Foreskin keratinocyte (primary cell): ENCODE measurements at places on chromosomes 16 and 17.

DNA sequence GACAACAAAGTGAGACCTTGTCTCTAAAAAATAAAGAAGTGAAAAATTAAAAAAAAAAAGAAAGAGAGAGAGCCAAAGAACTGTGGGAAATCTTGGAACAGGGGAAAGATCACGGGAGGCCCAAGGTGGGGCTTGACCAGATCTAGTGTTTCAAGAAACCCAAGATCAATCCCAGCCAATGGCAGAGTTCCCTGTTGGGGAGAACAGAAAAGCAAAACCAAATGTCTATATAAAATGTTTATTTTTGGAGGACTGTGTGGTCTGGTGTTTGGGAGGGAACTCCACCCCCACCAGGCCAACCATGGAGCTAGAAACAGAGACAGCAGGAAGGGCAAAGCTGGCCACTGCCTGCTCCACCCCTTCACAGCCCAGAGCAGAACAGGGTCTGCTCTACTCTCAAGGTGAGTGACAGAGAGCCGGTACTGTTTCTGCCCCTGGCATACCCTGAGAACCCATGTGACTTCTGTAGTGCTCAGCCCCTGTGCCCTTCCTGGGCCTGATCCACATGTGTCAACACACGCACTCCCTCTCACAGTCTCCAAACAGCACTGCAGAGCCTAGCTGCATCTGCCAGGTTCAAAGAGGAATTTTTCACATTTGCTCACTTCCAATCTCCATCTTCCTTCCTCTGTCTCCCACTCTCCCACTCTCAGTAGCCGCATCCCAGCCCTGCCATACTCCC, 3.7 kb downstream of the TMEM101 start:
- no peak for DNase-seq

DNA sequence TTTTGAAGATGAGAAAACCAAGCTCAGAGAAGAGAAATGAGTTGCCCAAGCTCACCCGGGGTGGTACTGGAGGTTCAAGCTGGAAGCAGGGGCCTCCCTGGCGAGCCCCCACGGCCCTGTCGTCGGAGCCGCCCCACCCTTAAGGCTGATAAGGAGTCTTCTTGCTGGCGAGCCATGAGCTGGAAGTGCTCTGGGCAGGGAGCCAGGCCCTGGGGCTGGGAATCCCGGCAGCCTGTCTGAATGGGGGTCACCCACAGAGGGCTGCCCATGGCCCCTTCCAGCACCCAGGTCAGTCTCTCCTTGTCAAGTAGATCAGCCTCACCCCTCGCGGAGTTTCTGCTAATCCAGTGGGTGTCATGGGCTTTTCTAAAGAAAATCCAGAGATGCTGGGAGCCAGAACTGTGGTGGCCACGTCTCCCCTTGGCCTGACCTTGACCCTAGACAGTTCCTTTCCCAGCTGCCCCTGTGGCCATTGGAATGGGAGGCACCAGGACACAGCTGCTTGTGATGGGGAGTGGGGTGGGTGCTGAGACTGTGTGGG, 1.2 kb upstream of the P2RX1 start:
- DNase-seq = no peak

- DNase-seq = no peak
Measured at GRCh38 chr17:16199093-16199492, 16.2 kb downstream of the NCOR1 start.

- DNase-seq = no peak
Measured at GRCh38 chr16:529012-529575, 1.6 kb downstream of the CAPN15 start.

- no peak for DNase-seq
Measured at GRCh38 chr17:68089881-68090280, 54.3 kb downstream of the KPNA2 start.

- DNase-seq = no peak
Measured at GRCh38 chr17:8588877-8589554, 41.5 kb downstream of the MYH10 start.

- DNase-seq = no peak
Measured at GRCh38 chr16:9917691-9918090, 264.5 kb downstream of the GRIN2A start.

DNA sequence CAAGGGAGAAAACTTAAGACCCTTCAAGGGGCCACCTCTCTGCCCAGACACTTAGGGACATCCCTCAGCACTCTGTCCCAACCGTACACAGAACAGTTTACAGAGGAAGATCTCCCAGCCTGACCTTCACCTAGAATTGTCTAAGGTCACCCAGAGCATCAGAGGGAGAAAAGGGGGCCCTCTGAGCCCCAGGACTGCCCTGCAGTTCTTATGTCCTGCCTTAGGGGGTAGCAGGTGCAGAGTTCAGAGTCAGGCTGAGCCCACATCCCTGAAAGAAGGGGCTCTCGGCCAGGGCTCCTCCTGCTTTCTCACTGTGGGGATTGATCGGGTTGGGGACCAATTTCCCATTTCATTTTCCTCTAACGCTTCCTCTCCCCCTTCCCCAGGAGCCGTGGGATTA, 15.4 kb downstream of the CA4 start:
- DNase-seq = no peak

GRCh38 chr17:5236938-5237540, 2.4 kb upstream of the SCIMP start:
- no peak for DNase-seq
